Renal cortex interstitium (tissue), 15 donors: ENCODE measurements at places on chromosomes 12 and 14.

DNA sequence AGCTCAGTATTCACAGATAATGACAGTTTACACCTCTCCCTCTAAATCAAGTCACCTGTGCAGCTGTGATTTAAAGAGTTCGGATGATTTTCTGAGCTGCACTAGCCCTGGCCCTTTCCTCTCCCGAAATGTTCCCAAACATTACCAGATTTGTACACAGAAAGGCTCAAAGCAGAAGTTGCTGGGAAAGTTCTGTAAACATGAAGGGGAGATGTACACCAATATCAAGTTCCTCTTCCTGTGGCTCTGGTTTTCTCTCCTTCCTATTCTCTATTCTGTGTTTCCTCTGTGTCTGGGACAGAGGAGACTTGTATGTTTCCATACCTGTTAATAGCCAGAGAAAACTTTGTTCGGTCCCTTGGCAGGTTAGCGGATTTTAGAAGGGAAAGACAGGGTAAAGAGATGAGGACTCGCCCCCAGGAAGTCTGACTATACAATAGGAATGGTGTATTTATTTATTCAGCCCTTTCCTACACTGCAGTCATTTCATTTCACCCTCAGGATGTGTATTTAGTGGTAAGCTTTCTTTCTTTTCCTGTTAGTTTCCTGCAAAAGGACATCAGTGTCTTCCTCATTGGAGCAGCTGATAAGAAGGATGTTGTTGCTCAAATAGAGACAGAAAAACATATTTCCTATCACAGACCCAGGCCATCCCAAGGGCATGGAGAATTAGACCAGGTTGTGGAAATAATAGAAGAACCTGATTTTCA lies 7.6 kb upstream of the NUMB start:
- no peak for DNase-seq

- no peak for DNase-seq
Measured at GRCh38 chr12:4448943-4449850, 3.6 kb upstream of the FGF6 start.

DNA sequence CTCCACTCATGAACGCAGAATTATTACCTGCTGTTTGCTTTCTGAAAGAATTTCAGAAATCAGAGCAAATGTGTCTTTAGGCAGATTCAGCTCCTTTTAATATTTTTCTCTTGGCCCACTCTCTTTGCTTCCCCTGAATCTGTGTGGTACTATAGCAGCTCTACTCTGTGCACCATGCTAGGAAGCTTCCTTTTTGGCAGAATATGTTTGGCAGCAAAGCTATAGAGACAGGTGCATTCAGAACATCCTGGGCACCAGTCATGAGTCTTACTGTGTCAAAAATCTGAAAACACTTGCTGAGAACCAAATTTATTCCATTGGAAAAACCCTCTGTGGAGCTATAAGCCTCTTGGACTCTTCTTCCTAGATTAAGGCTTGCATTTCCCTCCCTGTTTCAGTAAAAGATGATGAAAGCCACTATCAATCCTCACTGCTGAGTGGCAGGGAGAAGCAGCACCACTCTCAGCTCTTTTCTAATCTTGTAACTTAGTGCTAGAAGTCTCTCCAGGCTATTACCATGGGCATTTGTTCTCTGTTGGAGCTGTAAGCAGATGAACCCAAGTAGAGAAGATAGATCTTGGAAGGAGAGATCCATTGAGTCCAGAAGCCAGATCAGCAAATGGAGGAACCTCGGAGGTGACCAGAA lies 18.2 kb downstream of the CIPC start:
- DNase-seq: no peak

DNA sequence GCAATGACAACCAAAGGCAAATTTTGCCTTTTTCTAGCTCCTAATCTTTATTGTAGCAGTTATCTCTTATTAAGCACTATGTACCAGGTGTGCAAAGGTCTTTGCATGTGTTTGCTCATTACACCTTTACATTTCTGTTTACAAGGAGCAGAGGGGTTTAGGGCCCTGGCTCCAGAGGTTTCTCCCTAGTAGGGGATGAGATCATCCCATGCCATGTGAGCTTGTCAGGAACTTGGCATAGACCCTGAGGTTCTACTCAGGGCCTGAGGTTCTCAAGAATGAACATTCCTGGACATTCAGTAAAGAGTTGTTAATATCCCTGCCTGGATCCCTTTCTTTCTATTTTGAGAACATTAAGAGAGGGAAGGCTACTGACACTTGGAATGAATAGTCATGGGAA lies 292.0 kb downstream of the RPAP3 start:
- DNase-seq: no peak

DNA sequence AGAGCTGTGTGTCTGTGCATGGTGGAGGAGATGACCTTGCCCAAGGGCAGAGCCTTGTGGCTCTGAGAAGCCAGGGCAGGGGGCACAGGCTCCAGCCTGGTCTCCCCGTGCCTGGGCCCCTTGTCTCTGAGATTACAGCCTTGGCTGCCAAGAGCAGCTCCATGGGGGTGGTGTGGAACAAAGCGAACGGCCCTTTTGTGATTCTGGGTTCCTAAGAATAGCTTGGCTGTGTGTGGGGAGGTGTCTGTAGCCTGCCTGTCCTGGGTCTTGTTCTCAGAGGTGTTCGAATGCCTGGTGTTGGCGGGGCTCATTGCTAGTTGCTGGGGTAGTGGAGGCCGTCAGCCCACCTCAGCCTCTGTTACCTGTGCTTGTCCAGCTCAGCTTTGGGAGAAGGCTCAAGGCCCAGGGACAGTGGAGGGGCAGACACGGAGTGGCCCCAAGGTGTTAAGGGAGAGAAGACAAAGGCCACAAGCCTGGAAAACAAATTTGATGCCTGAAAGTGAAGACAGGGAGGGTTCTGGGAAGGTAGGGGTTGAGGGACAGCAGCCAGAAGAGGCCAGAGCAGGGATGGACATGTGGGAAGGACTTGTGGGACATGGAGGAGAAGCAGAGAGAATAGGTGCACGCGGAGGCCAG lies 7.4 kb upstream of the MYH7 start:
- no peak for DNase-seq

DNA sequence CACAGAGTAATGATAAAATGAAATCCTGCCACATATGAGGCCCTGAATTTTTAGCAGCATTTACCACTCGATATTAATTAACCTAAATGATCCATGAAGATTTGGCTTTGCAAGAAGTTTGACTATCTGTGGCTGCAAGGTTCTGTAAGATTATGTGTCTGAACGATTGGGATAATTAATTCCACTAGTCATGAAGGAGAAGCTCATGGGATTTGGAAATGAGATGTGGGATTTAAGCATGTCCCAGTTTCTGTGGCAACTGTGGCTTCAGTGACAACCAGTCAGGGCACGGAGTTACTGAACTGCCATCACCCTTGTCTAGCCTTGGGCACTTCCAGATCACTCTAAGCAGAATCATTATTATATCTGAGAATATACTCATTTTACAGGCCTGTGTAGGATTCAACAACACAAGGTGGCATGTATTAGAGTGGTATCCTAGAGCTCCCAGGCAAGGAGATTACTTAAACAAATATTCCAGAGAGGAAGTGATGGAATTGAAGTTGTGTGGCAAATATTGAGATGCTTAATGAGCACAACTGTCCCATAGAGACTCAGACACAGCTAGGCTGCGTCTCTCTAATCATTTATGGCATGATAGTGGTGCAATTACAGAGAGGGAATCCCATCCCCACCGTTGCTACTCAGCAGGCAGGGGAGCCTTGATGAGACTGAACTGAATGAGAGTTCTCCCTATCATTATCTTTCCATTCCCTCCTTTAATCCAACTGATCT lies 205.0 kb upstream of the KRR1 start:
- no peak for DNase-seq

DNA sequence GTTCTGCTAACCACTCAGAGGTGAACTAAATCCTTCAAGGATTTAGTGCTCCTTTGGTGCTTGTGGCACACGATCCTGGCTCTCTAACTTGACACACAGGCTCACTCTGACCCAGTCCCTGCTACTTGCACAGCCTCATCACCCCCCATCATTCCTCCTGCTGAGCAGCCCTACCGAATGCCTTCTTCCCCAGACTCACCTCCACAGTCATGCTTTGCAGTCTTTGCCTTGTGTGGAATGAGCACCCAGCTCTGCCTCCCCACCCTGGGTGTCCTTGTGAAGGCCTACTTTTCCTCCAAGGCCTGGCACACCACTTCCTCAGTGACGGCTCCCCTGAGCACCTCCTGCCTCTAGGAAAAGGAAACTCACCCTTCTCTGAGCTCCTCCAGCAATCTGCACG lies 7.9 kb upstream of the TINF2 start:
- DNase-seq: no peak

GRCh38 chr14:62988967-62989366 lies 56.3 kb downstream of the KCNH5 start:
- no peak for DNase-seq

- no peak for DNase-seq
Measured at GRCh38 chr14:64193821-64194220, 100.3 kb downstream of the ESR2 start.

DNA sequence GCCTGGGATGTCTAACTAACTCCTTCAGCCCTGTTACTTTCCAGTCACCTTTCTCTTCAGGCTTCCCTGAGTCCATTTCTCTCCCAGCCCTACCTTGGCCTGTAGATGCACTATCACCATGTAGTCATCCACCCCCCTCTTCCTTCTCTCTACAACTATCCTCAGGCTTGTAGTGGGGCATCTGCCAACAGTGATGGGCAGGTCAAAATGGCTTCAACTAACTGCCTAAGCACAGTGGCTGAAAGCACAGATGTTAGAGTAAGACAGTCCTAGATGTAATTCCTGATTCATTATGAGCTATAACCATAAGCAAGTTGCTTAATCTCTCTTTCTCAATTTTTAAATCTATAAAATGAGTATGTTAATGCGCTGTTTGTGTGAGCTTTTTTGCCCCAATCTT lies 133.6 kb upstream of the NAV3 start:
- no peak for DNase-seq

GRCh38 chr14:100131181-100131580 lies 28.3 kb downstream of the DEGS2 start:
- no peak for DNase-seq

- DNase-seq: no peak
Measured at GRCh38 chr14:30257946-30258661, 300.9 kb upstream of the G2E3 start.

GRCh38 chr14:76138758-76139723 lies 12.7 kb upstream of the GPATCH2L start:
- no peak for DNase-seq

- no peak for DNase-seq
Measured at GRCh38 chr12:119700078-119700477, 32.1 kb downstream of the PRKAB1 start.

DNA sequence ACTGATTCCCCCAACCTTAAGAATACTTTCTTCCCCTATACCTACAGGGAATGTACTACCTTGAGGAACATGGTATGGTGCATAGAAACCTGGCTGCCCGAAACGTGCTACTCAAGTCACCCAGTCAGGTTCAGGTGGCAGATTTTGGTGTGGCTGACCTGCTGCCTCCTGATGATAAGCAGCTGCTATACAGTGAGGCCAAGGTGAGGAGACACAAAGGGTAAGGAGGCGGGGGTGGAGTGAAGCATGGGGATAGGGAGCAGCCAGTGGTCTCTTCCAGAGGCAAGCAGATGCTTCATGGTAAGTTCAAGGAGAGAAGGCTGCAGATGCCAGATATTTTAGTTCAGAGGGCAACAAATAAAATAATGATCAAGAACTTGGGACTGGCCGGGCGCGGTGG lies 6.6 kb upstream of the PA2G4 start:
- no peak for DNase-seq

- peak; percentile 2 for DNase-seq
Measured at GRCh38 chr12:16531621-16532020, 74.3 kb downstream of the LMO3 start.

DNA sequence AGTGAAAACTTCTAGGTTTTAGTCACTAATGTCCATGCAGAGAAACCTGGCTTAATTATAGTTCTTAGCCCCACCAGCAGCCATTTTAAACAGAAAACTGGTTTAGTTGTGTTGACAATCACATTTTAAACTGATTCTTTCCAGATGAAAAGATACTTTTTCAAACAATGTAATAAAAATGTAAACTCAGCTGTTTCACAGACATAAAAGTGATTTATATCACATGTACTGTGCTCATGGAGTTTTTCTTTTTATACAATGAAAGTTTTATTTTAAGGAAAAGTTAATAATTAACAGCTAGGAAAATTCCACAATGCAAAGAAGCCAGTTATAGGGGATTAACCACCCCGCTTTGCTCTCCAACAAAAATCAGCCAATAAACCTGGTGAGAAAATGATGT lies 129.7 kb downstream of the PAX9 start:
- DNase-seq: peak; percentile 29

DNA sequence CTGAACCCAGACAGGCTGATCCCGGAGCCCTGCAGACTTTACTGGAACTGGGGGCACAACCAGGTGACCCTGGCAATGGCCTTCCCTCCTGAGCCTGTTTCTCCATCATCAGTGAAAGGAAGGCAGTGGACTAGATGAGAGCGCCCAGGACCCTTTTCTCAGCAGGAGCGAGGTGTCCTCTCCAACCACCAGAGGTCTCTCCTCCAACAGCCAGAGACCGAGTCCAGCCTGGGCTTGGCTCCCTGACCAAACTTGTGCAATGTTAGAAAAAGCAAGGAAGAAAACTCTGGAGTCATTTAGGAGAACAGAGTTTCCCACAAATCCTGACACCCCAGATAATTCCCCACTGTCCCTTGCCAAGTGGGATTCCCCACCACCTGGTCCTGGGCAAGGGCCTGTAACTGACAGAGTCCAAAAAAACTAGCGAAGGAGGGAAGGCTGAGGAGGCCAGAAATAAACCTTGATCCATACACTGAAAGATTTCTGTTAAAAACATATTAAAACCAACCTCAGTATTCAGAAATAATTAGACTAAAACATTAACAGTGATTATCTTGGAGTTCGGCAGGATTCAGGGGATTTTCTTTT lies 9.0 kb downstream of the RPS6KL1 start:
- peak; percentile 24 for DNase-seq

DNA sequence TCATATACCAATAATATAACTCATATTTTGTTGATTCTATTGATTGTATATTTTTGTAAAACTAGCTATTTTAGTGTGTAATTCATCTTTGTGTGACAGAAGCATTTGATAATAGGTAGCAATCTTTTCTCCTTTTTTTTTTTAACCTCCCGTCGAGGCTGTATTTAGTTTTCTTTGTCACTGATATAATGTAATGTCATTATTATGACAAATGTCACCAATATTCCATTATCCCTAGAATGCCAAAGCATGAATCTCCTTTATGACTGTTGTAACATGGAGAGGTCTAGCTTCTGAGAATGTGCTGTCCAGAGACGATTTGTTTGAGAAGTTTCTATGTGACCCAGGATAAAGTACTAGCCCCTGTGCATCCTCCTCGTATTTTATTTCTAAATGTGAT lies 639.0 kb upstream of the ATXN7L3B start:
- DNase-seq: no peak

DNA sequence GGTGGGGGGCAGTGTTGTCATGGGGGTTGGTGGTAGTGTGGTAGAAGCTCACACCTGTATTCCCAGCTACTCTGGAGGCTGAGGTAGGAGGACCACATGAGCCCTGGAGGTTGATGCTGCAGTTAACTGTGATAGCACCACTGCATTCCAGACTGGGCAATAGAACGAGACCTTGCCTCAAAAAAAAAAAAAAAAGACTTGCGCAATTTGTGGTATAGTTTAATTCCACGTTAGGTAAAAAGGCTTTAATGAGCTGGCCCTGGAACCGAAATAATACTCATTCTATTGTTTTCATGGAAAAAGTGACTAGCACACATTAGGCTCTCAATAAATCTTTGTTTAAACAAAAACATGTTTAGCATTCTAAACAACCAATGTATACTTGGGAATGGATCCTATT lies 25.4 kb upstream of the NAP1L1 start:
- DNase-seq: no peak
